Right lung (tissue), 10 donors: ENCODE measurements at places on chromosomes 2 and 18. TPM values are rescaled to one million over a fixed set of nuclear protein-coding genes. Genes with fewer than 3 reads are reported as not detected.

- no peak for DNase-seq
These were observed 399.7 kb downstream of the MTX2 start for GRCh38 chr2:176668912-176669311.

- no peak for DNase-seq
These were observed 106.8 kb downstream of the NCKAP5 start for GRCh38 chr2:133461484-133461883.

- no peak for DNase-seq
These were observed 74.0 kb downstream of the FRZB start for GRCh38 chr2:182792441-182792840.

DNA sequence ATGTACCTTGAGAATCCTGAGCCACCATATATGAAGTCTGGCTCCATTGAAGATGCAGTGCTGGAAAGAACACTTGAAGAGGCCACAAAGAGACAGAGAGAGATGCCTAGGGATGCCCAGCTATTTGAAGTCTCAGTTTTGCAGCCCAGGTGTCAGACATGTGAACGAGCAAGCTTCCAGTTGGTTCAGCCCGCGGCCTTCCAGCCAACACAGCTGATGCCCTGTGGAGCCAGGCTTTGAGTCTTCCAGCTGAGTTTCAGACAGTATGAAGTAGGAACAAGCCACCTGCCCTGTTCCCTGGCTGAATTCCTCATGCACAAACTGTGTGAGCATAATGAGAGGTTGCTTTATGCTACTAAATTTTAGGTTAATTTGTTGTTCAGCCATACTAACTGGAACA lies 108.8 kb downstream of the SPHKAP start:
- no peak for DNase-seq

- DNase-seq: no peak
These were observed 308.6 kb downstream of the RNF144A start for GRCh38 chr2:7225848-7226247.

Gene PUM2
- 125 TPM for polyA plus RNA-seq

Gene COL4A4
- 5.2 TPM for polyA plus RNA-seq
